Iris pigment epithelial cell (primary cell): ENCODE measurements at places on chromosomes 4 and X.
A peak's percentile ranks its signal among the peaks of the same experiment; 100 is the strongest.

DNA sequence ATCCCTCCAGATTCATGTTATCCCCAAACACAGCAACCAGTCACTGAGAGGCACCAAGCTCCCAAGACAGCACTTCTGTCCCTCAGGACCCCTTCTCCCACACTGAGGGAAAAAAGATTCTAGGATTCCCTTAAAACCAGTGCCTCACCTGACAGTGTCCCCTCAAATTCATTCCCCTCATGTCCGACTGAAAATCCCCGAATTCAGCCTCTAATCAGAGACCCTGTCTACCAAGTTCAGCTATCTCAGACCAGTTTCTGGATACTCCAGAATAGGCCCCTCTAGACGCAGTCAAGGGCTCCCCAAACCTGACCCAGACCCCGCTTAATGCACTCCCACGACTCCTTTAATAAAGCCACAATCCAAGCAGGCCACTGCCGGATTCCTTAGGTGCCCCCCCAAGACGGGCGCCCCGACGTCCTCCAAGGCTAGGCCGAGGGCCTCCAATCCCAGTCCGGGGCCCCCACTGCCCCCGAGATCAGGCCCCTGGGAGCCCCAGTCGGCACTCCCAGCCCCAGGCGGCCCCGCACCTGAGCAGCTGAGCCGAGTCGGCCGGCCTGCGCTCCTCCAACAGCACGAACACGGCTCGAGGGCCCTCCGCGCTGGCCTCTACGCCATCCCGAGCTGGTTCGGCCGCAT lies 457 bp downstream of the TFE3 start:
- no peak for DNase-seq

DNA sequence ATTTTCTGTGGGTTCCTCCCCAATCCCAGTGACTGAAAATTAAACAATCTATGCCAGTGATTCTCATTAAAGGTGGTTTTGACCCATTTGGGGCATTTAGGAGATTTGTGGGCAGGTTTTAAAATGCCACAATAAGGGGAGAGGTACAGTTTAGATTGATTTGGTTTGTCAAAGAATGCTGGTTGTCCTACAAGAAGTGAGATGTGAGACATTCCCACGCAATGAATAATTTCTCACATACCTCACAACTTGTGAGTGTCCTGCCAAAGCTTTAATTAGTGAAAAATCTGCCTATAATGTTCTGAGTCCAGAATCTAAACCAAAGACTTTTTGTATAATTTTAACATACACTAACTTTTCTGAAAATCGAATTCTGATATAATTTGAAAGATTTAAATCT lies 199.4 kb downstream of the MAPK10 start:
- DNase-seq: peak; percentile 39

GRCh38 chr4:33961761-33962160 lies 2282.6 kb downstream of the ARAP2 start:
- DNase-seq: peak; percentile 39

- DNase-seq: peak; percentile 44
These were observed 80.6 kb downstream of the PBDC1 start for GRCh38 chrX:76253432-76253831.

DNA sequence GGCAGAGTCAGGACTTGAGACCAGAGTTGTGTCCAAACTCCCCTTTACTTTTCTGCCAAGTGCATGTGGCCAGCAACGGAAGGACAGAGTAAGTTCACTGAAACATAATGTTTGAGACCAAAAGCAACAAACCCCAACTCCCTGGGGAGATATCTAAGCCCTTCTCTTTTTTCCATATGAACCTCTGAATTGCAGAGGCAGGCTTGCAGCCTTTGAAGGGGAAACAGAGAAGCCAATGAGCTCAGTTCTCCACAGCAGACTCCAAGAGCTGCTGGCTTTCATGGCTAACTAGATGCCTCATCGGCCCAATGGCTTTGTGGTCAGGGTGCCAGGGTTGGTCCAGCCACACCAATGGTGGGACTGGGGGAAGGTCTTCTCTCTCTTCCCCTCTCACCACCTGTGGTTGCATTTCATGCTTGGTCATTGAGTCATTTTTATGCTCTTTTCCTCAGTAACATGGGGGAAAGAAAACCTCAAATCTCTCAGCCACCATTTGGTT lies 34.0 kb downstream of the STARD8 start:
- DNase-seq: peak; percentile 23

DNA sequence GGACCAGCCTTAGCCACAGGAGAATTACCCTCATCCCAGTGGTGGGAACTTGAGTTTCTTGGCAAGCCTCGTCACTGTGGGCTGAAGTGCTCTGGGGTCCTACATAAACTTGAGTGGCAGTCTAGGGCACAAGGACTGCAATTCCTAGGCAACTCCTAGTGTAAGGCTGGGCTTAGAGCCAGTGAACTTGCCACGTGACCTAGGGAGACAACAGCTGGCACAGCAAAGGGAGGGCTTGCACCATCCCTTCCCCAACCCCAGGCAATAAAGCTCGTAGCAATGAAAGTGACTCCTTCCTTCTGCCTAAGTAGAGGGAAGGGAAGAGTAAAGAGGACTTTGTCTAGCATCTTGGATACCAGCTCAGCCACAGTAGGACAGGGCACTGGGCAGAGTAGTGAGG lies 81.8 kb downstream of the TEX11 start:
- no peak for DNase-seq

- DNase-seq: peak; percentile 47
These were observed 578 bp downstream of the APOOL start for GRCh38 chrX:85004255-85004654.

- DNase-seq: peak; percentile 45
These were observed 113.4 kb upstream of the ATXN3L start for GRCh38 chrX:13433298-13433605.

GRCh38 chr4:76857074-76857409 lies 40.9 kb downstream of the SOWAHB start:
- DNase-seq: no peak

GRCh38 chr4:100174985-100175383 lies 15.3 kb downstream of the DDIT4L start:
- no peak for DNase-seq

GRCh38 chr4:149823769-149824221 lies 8.2 kb upstream of the IQCM start:
- peak; percentile 76 for DNase-seq

- DNase-seq: peak; percentile 61
These were observed 790.8 kb downstream of the PCDH18 start for GRCh38 chr4:136741468-136741867.

DNA sequence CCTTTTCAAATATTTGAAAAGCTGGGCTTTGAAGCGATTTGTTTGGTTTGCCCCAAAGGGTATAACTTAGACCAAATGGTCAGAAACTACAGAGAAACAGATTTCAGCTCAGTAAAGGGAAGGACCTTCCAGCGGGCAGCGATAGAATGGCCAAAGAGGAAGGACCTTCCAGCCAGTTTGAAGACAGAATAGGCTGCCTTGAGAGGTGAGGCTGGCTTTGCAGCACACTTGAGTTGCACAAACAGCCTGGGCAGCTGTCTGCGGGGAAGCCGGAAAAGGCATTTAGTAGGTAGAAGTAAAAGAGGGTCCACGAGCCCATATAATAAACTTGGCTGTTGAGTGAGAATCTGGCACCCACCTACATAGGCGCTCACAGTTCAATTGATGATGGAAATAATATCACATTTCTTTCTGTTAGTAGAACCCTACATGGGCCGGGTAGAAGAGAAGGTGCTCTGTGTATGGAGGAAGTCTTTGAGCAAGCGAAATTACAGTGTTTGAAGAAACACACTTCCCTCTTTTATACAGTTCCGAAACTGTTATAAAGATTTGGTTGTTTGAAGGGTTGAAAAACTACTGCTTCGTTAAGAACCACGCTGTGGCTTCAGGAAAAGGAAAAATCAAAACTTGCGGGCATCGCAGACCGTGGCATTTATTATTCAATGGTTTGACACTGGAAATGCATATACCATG lies 75.0 kb upstream of the SORBS2 start:
- no peak for DNase-seq

DNA sequence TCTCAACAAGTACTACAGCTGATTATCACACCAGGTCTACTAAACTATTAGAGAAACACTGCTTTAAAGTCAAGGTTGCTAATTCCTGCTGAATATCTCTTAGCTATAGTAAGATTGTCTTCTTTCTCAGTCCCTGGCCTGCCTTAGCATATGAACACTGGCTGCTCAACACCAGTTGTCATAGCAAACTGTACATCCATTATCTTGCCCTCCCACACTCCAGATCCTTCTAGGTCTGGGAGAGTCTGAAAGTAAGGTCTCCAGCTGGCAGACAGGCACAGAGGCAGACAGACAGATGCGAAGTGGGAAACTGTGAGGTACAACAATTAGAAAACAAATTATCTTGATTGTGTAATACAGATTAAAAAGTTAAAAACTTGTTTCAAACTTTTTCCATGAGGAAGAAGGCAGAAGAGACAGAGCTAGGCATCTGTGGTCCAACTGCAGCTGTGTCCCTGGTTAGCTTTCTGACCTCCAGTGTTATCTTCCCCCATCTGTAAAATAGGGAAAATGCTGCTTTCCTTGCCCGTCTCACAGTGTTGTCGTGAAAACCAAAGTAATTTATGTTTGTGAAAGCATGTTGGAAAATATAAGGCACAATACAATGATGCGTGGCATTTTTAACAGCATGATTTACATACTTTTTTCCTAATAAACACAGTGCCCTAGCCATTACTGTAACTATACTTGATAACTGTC lies 133.8 kb downstream of the KLHL13 start:
- DNase-seq: no peak

DNA sequence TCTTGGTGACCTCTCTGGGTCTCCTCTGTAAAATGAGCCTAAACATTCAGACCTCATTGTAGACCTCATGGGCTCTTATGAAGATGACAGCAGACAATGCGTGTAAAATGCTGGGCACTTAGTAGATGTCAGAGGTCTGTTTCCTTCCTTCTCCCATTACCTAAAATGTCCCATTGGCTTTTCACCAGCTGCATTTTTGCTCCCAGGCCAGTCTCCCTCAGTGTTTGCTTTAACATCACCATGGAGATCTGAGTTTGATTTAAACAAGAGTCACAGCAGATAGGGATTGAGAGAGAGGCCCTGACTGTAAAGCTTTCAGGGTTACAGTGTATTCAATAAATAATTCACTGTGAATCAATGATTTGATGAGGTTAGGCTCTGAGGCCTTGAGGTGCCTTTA lies 24.3 kb downstream of the PSAPL1 start:
- DNase-seq: no peak

- DNase-seq: no peak
These were observed 293.2 kb downstream of the PRR32 start for GRCh38 chrX:127112726-127113125.

- no peak for DNase-seq
These were observed 1.4 kb upstream of the ARHGAP6 start for GRCh38 chrX:11666952-11667685.

GRCh38 chrX:44071847-44072551 lies 98.8 kb upstream of the NDP start:
- peak; percentile 83 for DNase-seq

DNA sequence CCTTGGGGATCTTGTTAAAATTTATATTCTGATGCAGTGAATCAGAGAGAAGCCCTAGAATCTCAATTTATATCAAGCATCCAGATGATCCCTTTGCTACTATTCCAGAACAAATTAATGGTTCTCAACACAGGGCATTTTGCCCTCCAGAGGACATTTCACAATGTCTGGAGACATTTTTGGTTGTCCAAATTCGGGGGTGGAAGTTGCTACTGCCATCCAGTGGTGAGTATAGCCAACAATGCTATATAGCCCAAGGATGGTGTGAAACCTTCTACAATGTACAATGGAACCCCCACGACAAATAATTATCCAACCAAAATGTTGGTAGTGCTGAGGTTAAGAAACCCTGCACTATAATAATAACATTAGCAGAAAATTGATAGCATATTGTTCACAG lies 2440.0 kb downstream of the PCDH7 start:
- DNase-seq: peak; percentile 13

DNA sequence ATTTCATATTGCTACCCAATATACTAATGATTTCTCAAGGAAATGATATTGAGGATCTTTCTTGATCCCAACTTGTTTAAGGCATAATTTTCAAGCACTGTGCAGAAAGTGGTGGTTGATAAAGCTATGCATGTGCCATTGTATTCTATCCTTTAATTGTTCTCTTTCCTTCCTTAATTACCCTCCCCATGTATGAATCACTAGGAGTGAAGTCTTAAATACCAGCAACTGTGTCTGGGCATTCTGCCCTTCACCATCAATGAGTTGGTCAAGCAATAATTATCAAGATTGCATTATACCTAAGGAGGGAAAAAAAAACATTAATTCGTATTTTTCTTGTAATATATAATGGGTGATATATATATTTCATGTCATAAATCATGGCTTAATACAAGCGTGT lies 111.8 kb upstream of the FRMPD4 start:
- no peak for DNase-seq

DNA sequence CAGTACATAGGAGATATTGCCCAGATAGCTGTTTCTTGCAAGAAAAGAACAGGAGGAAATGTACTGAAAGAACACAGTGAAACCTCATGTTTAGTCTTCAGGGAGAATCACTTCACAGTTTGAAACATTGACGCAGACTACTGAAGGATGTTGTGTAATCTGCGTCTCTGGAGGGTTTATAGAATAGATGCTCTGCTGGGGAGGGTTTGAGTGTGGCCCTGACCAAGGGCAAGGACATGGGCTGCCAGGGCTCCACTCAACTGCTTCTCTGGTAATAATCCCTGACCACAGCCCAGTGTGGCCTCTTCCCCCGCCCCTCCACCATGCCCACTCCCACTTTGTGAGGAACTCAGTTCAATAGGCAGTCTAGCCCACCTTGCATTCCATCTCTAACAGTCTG lies 15.8 kb upstream of the ACE2 start:
- DNase-seq: no peak
